ENCODE measurements at places on chromosomes 12 and 14.

DNA sequence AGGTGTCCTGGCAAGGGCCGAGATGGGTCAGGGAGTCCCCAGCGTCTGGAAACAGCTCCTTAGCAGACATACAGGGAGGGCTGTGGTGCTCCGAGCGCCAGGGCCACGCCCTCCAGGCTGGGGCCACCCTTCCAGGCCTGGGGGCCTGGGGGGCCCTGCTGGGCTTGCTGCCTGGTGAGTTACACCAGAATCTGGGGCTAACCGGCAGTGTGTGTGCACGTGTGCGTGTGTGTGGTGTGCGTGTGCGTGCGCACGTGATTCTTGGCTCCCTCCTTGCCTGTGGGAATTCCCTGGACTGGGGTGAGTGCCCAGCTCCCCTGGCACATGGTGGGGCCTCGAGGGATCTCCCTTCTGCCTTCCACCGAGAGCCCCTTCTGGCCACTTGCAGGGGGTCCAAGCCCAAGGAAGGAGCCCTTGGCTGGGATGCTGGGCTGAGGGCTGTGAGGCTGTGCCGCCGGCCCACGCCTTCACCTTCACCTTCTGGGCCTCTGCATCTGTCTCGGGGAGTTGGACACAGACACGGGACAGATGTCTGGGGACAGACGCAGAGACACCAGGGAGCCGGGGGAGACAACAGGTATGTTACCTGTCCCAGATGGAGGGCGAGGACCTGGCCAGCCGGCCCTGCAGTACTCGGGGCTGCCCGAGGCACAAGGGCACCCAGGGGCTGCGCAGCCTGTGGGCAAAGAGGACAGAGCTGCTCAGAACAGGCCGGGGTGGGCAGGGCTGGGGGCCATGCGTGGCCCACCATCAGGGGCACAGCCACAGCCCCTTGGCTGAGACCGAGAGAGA is 37.2 kb downstream of the BEGAIN start:
- DNase-seq = no peak

DNA sequence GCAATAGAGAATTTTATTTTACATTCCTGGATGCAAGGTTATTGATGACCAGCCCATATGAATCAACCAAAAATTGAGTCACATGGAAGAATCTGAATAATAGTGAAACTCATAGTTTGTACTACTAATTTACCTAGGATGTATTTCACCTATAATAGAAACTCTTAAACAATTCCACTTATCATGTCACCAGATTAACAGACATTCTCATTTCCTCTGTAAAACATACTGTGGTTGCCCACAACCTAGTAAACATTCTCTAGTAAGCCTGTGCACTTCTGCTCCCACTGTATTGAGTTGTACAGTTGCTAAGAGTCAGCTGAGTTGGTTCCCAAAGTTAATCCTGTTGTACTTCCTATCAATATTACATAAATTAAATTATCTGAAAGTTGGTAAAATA is 196.6 kb upstream of the TMTC1 start:
- no peak for DNase-seq

GRCh38 chr14:55160989-55161388 is 30.4 kb downstream of the DLGAP5 start:
- DNase-seq = no peak

DNA sequence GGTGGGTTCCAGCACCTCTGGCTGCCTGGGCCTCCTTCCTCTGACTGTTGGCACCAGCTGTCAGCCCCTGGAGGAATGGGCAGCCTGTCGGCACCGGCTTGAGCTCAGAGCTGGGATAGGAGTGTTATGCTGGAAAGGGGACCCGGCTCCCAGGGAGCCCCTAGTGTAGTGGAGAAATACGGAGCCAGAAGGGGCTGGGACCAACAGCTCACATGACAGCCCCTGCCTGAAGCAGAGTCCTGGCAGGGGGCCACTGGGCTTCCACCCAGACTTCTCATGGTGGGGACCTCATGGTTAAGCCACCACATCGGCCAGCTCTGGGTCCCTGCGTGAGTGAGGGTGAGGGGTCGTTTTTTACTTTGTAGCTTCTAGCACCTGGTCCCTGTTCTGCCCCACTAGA is 174.5 kb downstream of the TSPAN9 start:
- no peak for DNase-seq

- DNase-seq = no peak
Measured at GRCh38 chr12:104699489-104700190, 242.9 kb downstream of the CHST11 start.

GRCh38 chr12:106783515-106783914 is 9.0 kb downstream of the RIC8B start:
- DNase-seq = no peak

GRCh38 chr14:24332268-24332993 is 2.4 kb downstream of the ADCY4 start:
- DNase-seq = peak; percentile 65

GRCh38 chr14:89267656-89268055 is 149.4 kb downstream of the FOXN3 start:
- DNase-seq = no peak

- no peak for DNase-seq
Measured at GRCh38 chr12:108123402-108123801, 5.7 kb upstream of the WSCD2 start.

DNA sequence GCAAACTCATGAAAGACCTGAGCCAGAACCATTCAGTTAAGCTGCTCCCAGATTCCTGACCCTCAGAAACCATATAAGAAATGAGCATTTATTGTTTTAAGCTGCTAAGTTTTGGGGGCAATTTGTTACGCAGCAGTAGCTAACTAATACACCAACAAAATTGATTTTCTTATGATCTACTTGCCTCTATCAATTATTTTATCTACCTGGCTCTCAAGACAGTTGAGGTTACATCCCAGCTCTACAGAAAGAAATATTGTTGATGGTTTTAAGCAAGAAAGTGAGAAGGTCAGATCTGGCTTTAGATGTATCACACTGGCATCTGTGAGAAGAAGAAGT is 103.1 kb upstream of the MDM1 start:
- DNase-seq = no peak

DNA sequence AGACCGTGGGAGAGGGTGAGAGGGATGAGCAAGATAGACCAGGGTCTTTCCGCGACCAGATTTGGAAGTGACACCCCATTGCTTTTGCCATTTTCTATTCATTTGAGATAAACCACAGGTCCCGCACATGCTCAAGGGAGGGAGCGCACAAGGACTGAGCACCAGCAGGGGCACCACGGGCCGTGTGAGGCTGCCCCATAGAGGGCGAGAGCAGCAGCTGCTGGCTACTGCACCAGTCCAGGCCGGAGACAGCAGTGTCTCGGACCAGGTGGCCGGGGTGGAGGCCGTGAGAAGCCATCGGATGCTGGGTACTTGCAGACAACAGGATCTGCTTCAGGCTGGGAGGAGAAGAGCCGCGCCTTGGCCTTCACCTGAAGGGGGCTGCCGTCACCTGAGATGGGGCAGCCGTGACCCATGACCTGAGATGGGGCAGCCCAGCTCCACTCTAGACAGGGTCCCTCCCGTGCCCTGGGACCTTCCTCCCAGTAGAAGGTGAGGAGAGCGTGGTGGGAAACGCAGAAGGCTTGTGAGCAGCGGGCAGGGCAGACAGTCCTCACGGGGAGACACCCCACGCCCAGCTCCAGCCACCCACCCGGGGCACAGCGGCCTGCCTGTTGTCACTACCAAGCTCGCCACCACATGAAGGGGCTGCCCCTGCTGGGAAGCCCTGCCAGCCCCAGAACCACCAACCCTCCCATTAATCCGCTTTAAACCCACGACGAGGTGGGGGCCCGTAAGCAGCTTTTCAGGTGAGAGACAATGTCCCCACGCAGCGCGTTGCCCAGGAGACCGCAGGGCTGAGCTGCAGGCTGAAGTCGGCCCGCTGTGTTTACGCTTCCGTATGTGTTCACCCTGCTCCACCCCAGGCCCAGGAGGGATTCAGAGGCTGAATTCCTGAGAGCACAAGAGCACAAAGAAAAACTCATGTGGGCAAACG is 61.7 kb upstream of the FBRSL1 start:
- no peak for DNase-seq

DNA sequence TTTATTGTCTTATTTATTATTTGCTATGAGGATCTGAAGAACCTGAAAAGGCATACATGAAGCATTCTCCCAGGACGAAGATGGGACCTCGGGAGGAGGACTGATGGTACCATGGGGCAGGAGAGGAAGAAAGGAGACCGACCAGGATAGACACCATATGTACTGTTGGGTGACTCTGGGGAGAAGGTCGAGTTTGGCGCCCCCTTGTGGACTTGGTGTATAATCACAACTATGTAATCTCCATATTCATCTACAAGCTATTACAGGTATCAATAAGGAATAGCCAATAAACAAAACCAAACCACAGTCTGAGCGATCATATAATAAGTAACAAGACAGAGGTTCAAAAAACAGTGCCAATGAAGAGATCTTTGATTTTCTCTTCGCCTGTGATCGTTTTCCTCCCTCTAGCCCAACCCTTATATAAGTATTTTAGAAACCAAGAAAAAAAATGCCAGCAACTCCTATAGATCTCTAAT is 139.1 kb downstream of the SPTSSA start:
- peak; percentile 26 for DNase-seq

GRCh38 chr12:14403711-14404196 is 38.3 kb downstream of the ATF7IP start:
- DNase-seq = no peak

GRCh38 chr12:76922866-76923265 is 44.0 kb upstream of the CSRP2 start:
- no peak for DNase-seq

DNA sequence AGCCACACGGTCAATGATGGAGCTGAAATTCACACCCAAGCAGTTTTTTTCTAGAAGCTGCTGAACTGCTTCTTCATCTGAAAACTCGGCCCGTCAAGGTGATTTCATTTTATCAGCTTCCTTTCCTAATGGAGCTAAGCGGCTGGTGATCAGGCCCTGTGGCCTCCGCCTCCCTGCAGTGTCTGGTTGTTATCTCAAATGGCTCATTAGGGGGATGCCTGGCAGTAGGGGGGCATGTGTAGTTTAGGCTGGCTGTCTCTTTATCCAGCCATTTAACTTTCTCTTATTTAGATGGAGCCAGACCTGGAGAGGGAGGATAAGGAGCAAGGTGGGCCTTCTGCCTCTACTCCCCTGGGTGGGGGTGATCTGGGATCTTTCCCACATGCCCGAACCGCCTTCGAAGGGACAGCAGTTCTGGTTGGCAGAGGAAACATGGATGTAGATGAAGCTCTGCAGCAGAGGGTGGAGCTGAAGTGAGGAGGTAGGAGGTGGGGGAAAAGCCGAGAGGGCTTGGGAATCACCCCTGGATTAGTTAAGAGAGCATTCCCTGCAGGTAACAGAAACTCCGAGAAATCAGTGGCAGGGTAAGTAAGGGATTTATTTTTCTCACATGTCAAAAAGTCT is 64.4 kb downstream of the TGFB3 start:
- no peak for DNase-seq

DNA sequence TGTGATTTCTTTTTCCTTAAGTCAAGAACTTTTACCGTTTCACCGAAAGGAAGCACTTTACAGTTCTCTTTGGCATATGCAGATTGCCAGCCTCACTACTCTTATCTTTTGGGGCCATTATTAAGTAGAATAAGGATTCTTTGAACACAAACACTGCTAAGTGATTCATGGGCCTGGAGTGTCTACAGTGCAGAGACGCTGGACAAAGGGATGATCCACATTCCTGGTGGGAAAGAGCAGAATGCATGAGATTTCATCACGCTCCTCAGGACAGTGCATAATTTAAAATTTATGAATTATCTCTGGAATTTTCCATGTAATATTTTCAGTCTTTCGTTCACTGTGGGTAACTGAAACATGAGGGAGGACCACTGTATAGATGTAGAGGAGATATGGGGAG is 90.2 kb downstream of the TTLL5 start:
- no peak for DNase-seq

GRCh38 chr12:127539226-127539858 is 727.6 kb upstream of the TMEM132C start:
- no peak for DNase-seq

DNA sequence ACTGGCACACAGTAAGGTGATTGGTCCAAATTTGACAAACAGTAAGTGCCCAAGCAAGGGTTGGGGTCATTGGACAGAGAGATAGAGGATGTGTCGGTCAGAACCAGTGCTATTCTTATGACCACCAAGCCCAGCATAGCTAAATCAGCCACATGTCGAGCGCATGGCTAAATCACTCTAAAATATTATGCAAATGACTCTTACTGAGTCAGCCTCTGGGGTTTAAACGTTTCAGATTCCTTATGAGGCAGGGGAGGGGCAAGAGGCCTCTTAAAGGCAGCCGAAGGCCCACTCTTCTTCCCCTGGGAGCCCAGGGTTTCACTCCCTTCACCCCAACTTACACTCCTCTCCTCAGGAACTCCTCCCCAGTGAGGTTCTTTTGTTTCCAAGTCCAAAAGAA is 603 bp upstream of the ENDOU start:
- DNase-seq = no peak

DNA sequence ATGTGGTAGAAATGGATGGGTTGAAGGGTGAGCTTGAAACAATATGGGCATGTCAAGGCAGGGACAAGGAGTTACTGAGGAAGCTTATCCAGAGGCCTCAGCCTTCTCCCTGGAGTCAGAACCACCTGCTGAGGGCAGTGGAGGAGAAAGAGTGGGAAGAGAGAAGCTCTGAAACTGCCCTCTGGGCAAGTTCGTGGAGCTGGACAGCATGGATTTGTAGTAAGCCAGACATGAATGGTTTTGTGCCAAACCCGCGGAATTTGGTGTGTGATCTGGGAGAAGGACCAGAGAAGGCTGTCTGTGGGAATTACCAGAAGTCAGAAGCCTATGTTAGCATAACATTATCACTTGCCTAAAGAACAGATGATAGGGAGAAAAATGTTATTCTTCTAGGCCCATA is 164.8 kb downstream of the SLC41A2 start:
- DNase-seq = no peak

- no peak for DNase-seq
Measured at GRCh38 chr14:55028066-55028465, 1.0 kb downstream of the SOCS4 start.

GRCh38 chr12:92221656-92222315 is 76.1 kb upstream of the BTG1 start:
- no peak for DNase-seq

Measured in stimulated activated CD8-positive, alpha-beta memory T cell treated with anti-CD3 and anti-CD28 coated beads, Interleukin-7, amount 100 ng/mL, for 1 hour (primary cell).